ENCODE measurements at places on chromosomes 13 and 19. TPM values are rescaled to one million over a fixed set of nuclear protein-coding genes. Genes with fewer than 3 reads are reported as not detected.

The TUBB4A gene
- 0.75 TPM for total RNA-seq

DNA sequence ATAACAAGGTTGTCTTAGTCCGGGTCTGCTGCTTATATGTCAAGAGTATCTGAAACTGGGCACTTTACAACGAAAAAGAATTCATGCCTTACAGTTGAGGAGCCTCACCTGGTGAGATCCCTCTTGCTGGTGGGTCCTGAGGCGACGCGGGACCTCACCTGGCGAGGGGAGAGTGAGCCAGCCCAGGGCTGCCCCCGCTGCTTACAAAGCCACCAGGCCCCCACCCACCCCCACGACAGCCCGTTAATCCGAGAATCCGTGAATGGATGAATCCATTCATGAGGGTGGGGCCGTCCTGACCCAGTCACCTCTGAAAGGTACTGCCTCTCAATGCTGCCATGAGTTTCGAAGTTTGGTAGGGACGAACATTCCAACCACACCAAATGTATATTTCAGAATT is 54.0 kb upstream of the F7 start:
- H3K36me3 ChIP-seq = no peaks in the 10 kb centered on the region
- no peak for DNase-seq
- H3K4me1 ChIP-seq = peaks cover 8% of the 10 kb centered on the region
- H3K27ac ChIP-seq = no peak overlapping the region
- H3K4me3 ChIP-seq = no peak overlapping the region

- H3K27ac ChIP-seq = no peak overlapping the region
- H3K36me3 ChIP-seq = no peaks in the 10 kb centered on the region
- no peaks in the 10 kb centered on the region for H3K27me3 ChIP-seq
- H3K4me1 ChIP-seq = no peaks in the 10 kb centered on the region
These were observed 10.3 kb downstream of the MBD3L2B start for GRCh38 chr19:7010722-7011593.

The ZNF534 gene
- total RNA-seq = not detected

- no peak overlapping the region for H3K4me3 ChIP-seq
- DNase-seq = no peak
- H3K4me1 ChIP-seq = no peaks in the 10 kb centered on the region
These were observed 35.1 kb downstream of the ZNF433 start for GRCh38 chr19:12000152-12000981.

The BRSK1 gene
- total RNA-seq = 6.5 TPM

The ZNF699 gene
- 6.8 TPM for total RNA-seq

The ZNF772 gene
- 3.7 TPM for total RNA-seq

The THSD1 gene
- total RNA-seq = 27.4 TPM
